ENCODE measurements at places on chromosomes 6 and 20.

DNA sequence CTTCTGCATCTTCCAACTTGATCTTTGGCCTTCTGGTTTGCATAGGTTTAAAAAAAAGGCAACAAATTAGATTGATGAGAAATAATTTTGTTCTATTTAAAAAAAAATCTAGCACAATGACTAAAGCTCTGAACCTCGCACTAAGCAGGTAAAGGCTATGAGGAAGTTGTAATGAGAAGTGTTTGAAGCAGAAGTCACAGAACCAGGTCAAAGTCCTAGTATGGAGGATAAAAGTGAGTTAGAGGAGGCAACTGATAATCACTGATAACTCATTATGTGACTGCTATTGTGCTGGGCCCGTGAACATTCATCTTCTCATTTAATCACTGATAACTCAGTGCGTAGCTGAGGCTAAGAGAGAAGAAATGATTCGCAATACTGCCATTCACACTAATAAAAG is 46.1 kb upstream of the GFRAL start:
- DNase-seq = no peak

GRCh38 chr6:21067521-21067920 is 526.0 kb upstream of the SOX4 start:
- DNase-seq = no peak

GRCh38 chr6:108799354-108799717 is 48.9 kb upstream of the ARMC2 start:
- no peak for DNase-seq

GRCh38 chr20:34875642-34876405 is 588 bp upstream of the ACSS2 start:
- no peak for DNase-seq

DNA sequence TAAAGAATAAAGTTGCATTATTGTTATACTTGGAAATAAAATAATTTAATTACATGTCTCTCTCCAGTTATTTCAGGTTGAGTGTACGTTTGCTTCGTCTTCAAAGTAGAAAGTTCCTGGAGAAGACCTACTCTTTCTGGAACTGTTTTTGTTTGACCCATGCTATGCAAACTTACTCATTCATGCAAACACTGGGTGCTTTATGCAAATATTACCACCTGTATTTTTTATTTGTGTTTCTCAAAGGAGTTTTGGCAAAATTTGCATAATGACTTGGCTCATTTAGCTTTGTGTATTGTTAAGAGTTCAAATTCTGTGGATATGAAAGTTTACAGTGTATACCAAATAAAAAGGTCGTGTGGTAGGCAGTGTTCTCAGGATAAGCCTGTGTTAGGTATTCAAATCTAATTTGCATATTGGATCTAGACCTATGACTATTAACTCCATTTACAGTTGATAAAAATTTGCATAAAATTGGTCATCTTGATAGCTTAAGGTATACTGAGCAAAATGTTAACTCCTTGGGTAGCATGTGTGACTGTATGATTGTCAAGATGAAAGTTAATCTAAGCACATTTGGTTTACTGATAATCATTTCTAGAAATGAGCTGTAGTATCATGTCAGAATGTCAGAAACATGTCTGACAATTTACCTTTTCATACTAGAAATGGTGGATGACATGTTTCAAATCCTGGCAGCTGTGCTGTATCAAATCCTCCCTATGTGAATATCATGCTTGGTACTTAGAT is 65.2 kb downstream of the CDKAL1 start:
- DNase-seq = no peak

DNA sequence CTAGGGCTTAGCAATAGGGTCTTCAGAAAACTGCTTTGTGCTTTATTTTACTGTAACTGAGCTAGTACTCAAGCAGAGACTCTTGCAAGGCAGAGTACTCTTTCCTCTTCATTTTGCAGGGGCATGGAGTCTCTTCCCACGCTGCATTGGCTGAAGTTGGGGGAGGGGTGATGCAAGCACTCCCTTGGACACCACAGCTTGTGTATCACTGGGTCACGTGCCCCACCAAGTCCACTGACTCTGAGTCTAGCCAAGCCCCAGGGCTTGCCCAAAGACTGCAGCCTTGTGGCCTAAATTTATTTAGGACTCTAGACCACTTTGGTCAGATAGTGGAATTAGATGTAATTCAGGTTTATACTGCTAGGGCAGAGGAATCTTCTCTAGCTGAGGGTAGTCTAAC is 1075.0 kb upstream of the ADGRB3 start:
- DNase-seq = no peak

- no peak for DNase-seq
Measured at GRCh38 chr20:58169450-58169849, 59.0 kb downstream of the ANKRD60 start.

DNA sequence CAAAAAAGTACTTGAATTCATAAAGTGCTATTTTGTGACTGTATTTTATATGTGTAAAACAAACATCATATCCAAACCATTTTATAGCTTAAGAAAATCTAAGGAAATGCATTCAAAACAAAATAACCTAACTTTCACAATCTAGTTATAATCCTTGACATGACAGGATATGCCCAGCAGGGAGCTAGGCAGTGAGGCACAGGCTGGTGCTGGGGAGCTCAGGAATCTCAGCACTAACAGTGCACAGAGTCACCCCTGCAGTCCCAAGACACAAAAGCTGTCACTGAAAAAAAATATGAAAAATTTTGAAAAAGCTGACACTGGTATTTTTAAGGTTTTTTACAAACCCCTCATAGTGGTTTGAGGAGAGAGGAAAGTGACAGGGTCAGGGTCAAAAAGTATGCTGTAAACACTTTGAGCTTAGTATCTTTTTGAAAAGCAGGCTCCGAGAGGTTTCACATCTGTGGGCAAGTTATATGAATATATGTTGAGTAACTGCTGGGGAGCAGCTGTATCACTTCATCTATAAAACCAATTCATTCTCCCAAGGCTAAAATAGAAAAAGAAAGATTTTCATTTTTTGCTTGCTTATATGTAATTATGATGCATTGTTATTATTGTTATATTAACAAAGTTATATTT is 24.1 kb downstream of the LGSN start:
- DNase-seq = no peak

DNA sequence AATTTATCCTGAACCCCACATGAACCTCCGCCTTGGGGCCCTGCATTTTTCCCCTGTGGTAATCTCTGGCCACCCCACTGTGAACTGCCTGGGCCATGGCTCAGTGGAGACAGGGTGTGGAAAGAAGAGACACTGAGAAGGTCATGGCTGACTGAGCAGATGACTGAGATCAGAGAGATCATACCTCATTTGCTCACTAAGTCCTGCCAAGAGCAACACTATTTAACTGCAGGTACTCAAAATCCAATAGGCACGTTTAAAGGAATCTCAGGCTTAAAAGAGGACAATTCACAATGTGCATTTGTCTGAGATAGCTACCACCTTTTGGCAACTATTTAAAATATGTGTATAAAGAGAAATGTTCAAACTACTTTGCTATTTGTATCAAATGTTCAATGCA is 305.0 kb downstream of the GMDS start:
- no peak for DNase-seq

GRCh38 chr20:36544134-36545018 is 3.1 kb downstream of the MYL9 start:
- DNase-seq = no peak

DNA sequence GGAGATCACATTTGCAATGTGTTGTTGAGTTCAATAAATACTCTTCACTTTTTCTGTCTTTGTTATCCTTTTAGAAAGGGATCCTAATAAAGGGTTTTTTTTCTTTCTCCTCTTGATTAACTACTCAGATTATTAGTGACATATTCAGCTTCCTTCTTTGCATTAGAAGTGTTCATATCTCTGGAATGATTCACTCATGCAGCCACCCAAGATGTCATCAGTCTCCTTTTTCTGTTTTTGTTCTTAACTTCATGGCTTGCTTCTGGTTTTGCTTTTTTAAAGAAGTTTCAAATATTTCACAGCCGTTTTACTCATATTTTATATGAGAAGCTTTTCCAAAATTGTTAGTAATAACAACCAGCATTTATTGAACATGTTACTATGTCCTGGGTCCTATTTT is 187.6 kb downstream of the TMEM242 start:
- no peak for DNase-seq

GRCh38 chr20:54680872-54681619 is 205.7 kb downstream of the DOK5 start:
- DNase-seq = no peak

DNA sequence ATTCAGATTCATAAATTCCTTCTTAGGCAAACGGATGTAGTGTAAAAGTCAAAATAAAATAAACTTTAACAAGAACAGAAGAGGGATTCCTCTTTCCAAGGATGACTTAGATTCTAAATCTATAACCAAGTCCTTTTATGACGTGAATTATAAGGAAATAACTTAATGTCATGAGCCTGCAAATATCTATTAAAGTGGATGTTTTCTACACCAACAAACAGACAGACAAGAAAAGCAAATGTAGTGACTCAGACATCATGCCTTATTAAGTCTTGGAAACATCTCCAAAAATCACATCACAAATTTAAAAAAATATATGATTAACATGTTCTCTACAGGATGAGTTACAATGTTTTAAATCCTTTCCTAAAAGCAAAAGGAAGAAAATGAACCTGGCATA is 397.1 kb downstream of the ESR1 start:
- DNase-seq = no peak

DNA sequence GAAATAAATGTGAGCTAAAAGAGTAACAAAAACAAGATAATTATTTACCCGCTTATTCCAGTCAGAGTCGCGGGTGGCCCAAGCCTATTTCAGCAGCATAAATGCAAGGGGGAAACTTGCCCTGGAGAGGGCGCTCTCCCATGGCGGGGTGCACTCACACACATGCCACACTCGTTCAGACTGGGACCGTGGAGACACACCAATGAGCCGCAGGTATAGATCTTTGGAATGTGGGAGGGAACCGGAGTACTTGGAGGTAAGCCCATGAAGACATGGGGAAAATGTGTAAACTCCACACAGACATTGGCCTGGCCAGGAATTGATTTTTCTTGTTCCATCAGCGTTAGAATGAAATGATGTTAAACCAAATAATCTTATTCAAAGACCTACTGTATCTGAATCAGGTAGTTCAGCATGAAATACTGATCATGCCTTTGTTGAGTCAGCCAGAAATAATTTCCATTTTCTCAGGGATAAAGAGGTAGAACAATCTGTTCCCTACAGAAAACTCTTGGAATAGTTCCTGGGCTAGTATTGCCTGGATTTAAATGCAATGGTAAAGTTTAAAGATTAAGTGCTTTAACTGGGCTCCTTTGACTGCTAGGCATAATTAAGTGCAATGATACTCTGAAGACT is 191.5 kb downstream of the MCHR2 start:
- DNase-seq = no peak

DNA sequence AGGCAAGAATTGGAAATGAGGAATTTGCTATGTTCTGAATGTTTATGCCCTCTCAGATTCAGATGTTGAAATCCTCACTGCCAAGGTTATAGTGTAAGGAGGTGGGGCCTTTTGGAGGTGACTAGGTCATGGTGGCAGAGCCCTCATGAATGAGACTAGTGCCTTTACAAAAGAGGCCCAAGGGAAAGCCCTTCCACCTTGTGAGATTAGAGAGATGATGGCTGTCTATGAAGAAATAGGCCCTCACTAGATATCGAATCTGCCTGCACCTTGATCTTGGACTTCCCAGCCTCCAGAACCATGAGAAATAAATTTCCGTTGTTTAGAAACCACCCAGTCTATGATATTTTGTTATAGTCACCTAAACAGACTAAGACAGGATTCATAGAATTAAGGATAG is 10.4 kb downstream of the ASIP start:
- DNase-seq = no peak

DNA sequence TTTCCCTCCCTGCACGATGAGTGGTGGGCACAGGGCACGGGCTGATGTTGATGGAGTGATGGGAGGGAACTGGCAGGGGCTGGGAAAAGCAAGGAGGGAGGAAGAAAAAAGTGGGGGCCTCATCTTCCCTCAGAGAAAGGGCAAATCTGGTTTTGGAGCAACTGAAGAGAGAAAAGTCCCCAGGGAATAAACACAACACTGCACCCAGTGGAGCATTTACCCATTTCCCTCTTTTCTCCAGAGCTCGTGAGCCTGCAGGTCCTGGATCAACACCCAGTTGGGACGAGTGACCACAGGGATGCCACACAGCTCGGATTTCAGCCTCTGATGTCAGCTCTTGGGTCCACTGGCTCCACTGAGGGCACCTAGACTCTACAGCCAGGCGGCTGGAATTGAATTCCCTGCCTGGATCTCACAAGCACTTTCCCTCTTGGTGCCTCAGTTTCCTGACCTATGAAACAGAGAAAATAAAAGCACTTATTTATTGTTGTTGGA is 11.4 kb downstream of the MICA start:
- DNase-seq = no peak

DNA sequence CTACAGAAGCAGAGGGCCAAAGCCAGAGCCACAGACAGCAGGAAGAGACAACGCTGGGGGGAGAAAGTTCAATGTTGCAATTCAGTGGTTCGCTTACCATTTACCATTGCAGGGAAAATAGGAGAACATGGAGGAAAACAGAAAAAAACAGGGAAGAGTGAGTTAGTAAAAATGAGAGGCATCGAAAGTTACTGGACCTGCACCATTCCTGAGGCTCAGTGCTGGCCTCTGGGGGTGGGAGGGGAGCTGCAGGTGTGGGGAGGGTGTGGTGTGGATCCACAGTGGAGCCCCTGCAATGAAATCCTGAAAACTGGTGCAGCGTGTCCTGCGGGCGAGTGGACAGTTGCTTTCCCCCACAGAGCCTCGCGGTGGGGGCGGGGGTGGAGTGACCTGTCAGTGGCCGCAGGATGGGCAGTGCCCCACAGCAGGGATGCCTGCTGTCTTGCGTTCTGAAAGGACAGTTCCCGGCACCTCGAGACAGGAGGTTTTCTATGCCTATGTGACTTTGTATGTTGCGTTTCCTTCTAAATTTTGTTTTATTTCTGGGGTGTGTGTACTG is 5.7 kb downstream of the TMEM181 start:
- DNase-seq = no peak

DNA sequence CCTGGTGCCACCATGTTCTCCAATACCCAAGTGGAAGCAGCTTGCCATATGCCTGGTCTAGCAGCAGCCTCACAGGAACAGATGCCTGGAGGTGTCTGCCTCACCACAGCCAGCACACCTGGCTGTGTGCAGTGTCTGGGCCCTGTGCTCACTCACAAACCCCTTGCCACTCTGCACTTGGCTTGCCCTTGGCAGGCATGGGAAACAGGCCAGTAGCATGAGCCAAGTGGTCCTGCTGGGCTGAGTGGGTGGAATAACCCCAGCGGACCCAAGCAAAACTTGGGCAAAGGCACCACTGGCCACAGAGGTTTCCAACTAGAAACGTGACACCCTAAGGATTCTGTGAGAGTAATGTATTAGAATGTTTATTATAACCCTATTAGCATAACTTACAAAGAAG is 600.5 kb upstream of the GJE1 start:
- DNase-seq = no peak

- DNase-seq = no peak
Measured at GRCh38 chr6:119113961-119114360, 35.5 kb upstream of the FAM184A start.

- no peak for DNase-seq
Measured at GRCh38 chr6:11236076-11236750, 3.7 kb upstream of the NEDD9 start.

GRCh38 chr6:133887156-133887879 is 1.6 kb upstream of the TCF21 start:
- DNase-seq = no peak

GRCh38 chr20:36155991-36156390 is 1.5 kb downstream of the EPB41L1 start:
- DNase-seq = no peak
